NCI-H187 treated with DMSO at 0.1 percent for 48 hours (cell line): ENCODE measurements at places on chromosomes 5 and 9.

DNA sequence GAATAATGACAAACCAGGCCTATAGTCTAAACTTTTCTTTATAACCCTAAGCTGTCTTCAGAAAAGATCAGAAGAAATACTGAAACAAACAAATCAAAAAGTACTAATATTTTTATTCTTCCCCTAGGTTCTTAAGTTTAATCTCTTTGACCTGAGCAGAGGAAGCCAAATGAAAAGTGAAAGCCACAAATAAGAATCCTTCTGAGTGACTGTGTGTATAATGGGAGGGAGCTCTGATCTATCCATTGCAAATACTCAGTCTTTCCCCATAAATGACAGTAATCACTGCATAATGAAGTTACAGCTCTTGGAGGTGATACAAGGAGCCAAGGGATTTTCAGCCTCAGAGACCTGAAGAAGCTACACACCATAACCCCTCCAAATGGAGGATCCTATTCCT is 126.9 kb upstream of the ATP10B start:
- DNase-seq: no peak

- DNase-seq: no peak
Observed at GRCh38 chr9:12060067-12060466, 633.1 kb upstream of the TYRP1 start.

DNA sequence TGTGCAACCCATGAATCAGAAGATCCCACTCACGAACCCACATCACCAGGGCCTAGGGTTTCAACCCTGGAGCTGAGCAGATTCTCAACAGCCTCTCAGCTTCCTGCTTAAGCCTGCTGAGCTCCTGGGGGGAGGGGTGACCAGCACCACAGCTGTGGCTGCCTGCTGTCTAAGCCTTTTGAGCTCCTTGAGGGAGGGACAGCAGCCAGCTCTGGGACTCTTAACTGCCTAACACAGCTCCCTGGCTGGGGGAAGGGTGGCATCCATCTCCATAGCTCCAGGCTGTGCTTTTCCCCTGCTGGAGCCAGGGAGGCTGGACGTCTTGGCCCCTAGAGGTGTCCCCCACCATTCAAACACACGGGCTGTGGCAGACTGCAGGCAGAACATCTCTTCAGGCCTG is 250.3 kb downstream of the DMAC1 start:
- DNase-seq: peak; percentile 5

- no peak for DNase-seq
Observed at GRCh38 chr5:156201788-156202403, 125.1 kb upstream of the SGCD start.

DNA sequence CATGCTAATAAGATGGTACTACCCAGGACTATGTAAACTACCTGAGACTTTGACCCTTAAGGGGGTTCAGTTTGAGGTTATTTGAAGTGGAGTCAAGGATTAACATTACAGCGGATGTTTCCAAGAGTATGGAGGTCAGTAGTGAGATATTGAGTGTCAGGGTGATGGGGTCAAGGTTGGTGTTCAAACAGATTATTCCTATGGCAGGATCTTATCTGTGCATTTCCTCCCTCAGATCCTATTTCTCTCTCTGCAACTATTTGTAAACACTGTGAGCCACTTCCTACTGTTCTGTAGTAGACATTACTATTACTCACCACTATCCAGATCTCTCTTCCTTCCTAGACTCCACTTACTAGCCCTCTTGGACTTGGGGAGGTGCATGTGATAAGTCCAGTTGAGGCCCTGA is 54.0 kb upstream of the STOM start:
- no peak for DNase-seq

GRCh38 chr5:58902765-58903164 is 319.9 kb downstream of the RAB3C start:
- no peak for DNase-seq

DNA sequence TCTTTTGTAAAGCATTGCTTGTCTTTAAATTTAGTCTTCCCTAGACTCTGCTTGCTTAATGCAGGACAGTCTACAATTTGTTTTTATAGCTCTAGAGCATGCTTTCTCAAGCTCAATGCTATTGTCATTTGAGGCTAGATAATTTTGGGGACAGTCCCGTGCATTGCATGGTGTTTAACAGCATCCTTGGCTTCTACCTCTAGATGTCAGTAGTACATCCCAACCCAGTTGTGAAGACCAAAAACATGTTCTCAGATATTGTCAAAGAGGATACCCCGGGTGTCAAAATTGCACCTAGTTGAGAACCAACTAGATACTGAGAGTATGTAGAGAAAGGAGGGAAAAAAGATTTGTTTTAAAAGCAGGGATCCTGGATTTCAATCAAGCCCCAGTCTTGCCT is 277.5 kb downstream of the CEMIP2 start:
- DNase-seq: no peak

DNA sequence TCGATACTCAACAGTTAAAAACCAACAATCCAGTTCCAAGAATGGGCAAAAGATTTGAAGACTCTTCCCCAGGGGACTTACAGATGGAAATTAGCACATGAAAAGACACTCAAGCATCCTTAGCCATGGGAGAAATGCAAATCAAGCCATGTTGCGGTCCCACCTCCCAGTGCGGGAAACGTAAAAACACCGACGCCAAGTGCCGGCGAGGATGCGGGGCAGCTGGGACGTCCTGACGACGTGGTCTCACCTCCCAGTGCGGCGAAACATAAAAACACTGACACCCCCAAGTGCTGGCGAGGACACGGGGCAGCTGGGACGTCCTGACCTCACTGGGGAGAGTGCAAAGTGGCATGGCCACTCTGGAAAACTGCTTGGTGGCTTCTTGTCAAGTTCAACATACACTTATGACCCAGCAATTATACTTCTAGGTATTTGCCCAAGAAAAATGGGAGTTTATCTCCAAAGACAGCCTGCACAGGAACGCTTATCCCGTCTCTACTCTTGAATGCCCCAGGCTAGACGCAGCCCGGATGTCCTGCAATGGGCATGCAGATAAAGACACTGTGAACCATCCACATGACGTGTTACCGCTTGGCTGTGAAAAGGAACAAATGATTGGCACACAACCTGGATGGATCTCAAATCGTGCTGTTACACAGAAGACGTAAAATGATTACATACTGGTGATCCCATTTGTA is 60.1 kb upstream of the UBAC1 start:
- no peak for DNase-seq

GRCh38 chr9:137035937-137036336 is 4.0 kb upstream of the FUT7 start:
- no peak for DNase-seq

GRCh38 chr5:95743232-95743631 is 12.1 kb downstream of the RHOBTB3 start:
- DNase-seq: no peak
